ENCODE measurements at places on chromosomes 11 and 22. TPM values are rescaled to one million over a fixed set of nuclear protein-coding genes. Genes with fewer than 3 reads are reported as not detected.

Gene NCAM1
- 76.7 TPM for total RNA-seq

- no peak for DNase-seq
Observed at GRCh38 chr11:1335264-1335810, 25.9 kb upstream of the TOLLIP start.

Gene CARD18
- not detected for total RNA-seq

GRCh38 chr11:105713696-105714095, 103.8 kb downstream of the GRIA4 start:
- no peak for DNase-seq

- no peak for DNase-seq
Observed at GRCh38 chr11:2741377-2742131, 41.8 kb upstream of the KCNQ1OT1 start.

DNA sequence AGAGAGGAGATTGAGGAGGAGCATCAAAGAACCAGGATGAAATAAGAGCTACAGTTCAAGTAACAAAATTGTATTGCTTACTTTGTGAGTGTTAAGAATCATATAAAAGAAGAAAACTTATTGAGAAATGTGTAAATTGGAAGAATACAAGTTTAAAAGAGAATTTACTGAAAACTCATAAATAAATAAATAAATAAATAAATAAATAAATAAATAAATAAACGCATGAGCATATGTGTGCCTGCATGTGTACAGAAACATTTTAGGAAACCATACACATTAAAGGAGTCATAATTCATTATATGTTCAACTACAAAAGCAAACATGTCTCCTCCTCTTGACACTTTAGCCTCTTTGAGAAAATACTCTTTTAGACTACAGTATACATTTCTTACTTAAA, 42.6 kb downstream of the CNTN5 start:
- DNase-seq: no peak

Data from neural crest cell (in vitro differentiated cells).